CD4-positive, alpha-beta T cell treated with Interleukin-21 for 1 hour (primary cell): ENCODE measurements at places on chromosomes 5 and 9.

- peak; percentile 50 for DNase-seq
These were observed 1.1 kb downstream of the GPBP1 start for GRCh38 chr5:57174890-57175510.

GRCh38 chr5:176188506-176189193, 49.6 kb upstream of the SIMC1 start:
- DNase-seq: no peak

GRCh38 chr9:74496819-74497747, at the start of gene RORB:
TSS of gene RORB (plus strand) at chr9:74497335. CDS start at chr9:74497977, 642 bp downstream.
- DNase-seq: peak; percentile 20

DNA sequence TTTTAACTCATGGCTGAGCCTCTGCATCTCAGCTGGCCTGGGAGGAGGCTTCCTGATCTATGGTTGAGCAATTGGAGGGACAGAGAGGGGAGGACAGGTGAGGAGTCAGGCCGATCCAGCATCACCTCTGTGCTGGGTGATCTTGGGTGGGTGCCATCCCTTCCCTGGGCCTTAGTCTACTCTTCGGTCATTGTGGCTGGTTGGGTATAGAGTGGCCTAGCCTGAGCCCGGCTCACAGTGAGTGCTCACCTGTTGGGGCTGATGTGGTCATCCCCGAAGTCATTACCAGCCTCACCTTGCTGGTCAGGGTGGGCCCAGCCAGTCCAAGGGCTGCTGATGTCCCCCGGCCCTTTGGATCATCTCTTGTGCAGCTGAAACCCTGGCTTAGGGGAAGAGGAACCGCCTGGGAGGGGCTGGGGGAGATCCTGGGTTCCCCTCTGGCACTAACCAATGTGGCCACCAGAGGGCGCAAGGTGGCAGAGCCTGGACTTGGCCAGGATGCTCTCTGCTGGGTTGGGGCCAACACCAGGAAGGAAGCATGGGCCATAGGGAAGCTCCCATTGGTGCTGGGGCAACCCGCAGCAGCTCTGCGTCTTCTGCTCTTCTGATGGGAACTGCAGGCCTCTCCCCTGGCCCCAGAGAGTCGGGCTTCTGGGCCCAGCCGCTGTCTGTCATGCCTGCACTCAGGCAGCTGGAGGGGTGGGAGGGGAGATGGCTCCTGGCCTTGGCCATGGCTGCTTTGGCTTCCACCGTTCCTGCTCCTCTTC, 17.3 kb upstream of the ODF2 start:
- peak; percentile 76 for DNase-seq

GRCh38 chr9:134263596-134263995, 62.7 kb upstream of the RXRA start:
- no peak for DNase-seq

DNA sequence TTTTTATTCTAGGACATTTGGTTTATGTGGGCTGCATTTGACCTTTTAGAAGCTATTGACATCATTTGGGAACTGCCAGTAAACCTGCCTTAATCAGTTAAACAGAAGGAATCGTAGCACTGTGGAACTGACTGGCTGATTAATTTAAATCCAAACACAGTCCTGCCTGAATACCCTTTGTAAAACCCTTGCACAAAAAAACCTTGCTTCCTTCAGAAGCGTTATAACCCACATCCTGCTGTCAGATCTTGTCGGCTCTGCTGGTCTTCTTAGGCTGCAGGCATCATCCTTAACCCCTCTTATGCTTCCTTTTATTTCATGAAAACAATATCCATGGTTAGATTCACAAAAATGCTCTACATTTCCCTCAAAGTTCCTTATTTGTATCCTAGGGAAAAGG, 46.3 kb downstream of the PAM start:
- peak; percentile 53 for DNase-seq

DNA sequence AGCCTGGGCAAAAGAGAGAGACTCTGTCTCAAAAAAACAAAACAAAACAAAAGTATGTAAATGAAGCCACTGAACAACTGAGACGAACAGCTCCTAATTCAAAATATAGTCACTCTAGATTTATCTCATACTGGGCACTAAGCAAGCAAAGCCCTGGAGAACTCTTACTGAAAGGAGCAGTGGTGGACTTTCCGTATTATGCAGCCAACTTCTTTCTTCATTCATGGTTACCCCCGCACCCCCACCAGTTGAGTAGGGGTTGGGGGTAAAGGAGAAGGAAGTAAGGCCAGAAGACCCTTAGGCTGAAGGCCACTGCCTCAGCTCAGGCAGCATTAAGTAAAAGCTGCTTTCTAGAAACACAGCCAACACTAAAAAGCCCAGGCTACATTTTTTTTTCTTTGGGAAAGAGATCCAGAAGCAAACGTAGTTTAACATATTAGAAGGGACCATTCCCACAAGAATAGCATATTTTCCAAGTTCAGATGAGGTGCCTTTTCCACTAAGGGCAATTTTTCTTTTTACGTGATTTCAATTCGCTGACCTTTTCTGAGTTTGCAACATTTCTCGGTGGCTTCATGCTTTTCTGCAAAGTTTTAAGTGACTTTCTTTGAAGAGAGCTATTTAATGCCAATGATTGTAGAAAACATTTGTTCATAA, 55.3 kb downstream of the MAPKAP1 start:
- DNase-seq: no peak

DNA sequence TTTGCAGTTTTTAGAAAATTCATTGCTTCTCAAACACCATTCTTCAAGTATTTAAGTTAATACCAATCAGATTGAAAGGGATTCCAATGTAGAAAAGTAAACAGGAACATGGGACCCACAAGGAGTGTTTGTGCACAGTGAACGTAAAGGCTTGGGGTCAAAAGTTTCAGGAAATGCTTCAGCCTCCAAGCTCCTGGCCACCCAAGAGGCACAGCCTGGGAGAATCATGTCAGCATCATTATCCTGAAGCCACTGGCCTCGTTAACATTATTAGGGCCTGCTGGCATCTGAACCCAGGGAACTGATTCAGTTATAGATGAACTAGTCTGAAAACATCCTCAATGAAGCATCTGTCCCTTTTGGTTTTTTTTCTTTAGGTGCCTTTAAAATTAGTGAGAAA, 122.9 kb downstream of the NXNL2 start:
- DNase-seq: no peak

- DNase-seq: no peak
These were observed 25.8 kb downstream of the ARL15 start for GRCh38 chr5:54284586-54284985.

DNA sequence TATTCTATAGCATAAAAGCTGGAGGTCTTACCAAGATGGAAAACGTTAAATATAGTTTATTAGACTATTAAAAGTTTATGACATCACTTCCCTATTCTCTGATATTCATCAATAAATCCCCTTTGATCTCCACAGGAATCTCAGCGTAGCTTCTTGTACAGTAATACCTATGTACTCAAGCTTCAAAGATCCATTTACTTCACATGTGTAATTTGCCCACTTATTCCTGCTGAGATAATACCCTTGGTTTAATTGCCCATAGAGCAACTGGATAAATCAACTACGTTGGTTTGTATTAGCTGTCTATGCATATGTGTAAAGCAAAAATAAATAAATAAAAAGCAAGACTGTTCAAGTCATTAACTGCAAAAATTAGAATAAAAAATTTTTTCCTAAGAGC, 219.7 kb downstream of the EFNA5 start:
- no peak for DNase-seq

DNA sequence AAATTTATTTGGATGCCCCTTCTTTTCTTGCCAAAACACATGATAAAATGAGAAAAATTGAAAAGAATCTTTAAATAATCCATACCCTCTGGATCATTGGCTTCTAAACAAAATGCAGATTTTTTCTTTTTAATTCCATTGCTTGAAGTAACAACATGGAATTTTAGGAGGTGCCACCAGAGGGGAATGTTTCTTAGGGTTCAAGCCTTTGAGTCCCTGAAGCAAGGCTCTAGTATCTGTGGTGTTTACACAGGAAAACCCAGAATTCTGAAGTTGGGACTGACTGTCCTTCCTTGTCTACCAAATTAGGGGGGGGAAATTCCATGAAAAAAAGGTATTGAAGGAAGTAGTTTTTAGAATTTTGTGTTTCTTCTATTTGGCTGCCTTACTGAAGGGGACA, 69.4 kb downstream of the LMNB1 start:
- DNase-seq: no peak

DNA sequence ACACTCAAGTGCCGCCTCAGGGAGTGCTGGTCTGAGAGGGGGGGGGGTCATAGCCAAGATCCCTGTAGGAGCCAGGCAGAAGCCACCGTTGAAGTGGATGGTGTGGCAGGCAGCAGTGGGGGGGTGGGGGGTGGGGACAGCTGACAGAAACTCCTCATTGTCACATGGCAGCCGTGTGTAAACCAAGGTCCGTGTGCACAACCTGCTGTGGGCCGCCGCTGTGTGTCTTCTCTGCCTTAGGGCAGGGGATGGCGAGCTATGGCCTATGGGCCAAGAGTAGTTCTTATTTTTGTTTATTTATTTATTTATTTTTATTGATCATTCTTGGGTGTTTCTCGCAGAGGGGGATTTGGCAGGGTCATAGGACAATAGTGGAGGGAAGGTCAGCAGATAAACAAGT, 13.4 kb downstream of the SQSTM1 start:
- DNase-seq: no peak

DNA sequence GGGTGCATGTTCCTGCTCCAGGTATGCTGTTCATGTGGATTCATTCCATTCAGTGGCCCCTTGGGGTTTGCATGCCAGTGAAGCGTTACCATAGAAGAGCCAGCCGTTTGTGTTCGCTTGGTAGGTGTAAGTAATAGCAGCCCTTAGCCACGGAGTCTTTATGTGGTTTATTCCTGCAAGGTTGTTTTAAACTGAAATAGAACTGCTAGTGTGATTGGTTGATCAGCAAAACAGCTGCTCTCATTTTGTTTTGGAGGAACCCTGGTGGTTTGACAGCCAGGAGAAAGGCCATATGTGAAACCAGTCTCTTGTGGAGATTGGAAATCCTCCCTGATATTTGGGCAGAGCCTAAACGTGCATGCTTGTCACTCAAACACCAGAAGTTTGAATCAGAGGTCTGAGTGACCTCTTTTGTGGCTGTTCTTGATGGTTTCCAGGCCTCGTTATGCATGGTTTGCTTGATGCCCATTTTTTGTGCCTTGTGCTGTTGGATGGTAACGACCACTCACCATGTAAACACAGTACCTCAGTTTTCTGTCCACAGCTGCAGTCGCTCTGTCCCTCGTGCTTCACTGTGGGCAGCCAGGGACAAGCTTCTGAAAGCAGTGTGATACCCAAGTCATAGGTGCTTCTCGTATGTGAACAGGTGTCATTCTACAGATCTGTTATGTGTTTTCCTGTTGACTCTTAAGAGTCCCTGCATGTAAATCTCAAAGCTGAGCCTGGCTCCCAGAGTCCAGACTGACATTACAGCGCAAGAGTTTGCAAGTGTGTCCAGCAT, 58.3 kb upstream of the NXNL2 start:
- no peak for DNase-seq

GRCh38 chr5:170644501-170644900, 139.0 kb upstream of the GABRP start:
- DNase-seq: no peak

DNA sequence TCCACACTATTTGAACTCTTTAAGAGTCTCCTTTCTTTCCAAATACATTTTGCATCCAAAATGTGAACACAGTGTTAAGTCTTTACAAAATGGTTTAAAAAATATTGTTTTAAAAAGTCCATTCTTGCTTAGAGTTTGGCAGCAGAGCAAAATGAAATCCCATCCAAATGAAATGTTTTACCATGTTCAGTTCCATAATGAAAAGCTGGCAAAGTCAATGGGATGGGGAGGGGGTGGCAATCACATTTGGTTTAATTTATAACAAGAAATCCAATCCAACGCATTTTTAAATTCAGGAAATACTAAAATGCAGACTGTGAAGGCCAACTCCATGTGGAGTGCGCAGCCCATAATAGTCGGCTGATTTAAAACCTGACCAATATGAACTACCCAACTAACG, 39.4 kb downstream of the MRPL36 start:
- DNase-seq: no peak

GRCh38 chr9:133855802-133856521, 117.8 kb upstream of the SARDH start:
- DNase-seq: peak; percentile 6

- no peak for DNase-seq
These were observed 124.2 kb upstream of the ATP10B start for GRCh38 chr5:160976181-160976580.

- no peak for DNase-seq
These were observed 29.4 kb downstream of the DROSHA start for GRCh38 chr5:31502506-31502905.

- DNase-seq: no peak
These were observed 52.9 kb upstream of the APC start for GRCh38 chr5:112684737-112685136.

GRCh38 chr5:72452515-72453245, 54.5 kb downstream of the ZNF366 start:
- no peak for DNase-seq

DNA sequence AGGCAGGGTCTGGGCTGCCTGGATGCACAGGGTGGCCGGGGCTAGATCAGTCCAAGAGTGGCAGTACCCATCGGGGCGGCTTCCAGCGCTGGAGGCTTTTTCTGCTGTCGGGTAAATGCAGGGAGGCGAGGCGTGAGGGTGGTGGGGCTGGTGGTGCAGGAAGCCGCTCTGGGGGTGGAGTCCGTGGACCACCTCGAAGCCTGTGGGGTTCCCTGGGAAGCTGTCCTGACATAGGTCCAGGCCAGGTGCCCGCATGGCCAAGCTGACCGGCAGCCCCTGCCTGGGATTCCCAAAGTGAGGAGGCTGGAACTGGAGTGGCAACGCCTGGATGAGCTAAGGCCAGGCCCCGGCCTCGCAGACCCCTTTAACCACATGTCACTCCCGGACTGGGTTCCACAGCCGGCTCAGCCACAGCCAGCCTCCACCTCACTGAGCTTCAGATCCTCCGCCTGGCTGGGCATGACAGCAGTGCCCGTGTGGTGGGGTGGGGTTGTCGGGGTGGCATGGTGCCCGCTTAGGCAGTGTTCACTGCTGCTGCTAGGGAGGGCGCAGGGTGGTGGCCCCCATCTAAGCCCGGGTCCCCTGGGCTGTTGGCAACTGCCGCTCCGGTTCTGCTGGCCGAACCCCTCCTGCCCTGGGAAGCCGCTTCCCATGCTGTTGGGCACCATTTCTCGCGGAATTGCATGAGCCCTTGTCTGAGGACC, 1.4 kb upstream of the QRFP start:
- DNase-seq: no peak

DNA sequence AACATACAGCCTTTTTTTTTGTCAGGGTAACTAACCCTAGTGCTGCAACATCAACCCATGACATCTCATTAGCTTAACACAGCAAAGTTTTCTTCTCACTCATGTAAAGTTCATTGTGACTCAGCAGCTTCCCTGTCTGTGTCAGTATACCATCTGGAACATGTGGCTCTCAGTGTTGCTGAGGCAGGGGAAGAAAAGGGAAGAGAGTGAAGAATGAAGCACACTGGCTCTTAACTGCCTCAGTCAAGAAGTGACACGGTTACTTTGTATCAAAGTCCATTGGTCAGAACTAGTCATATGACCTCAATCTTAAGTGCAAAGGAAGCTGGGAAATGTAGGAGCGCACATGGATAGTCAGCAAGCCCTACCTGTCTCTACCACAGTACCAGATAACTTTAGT, 185.0 kb upstream of the ELL2 start:
- no peak for DNase-seq
